Caco-2 (cell line): ENCODE measurements at places on chromosomes 5 and 9. TPM values are rescaled to one million over a fixed set of nuclear protein-coding genes. Genes with fewer than 3 reads are reported as not detected.

Gene POU5F2
- total RNA-seq, result 0.59 and 0.95 TPM in 2 replicates

Gene SLC45A2
- 0.91 and 1.1 TPM in 2 replicates for total RNA-seq

Gene NR3C1
- total RNA-seq, result 15.4 and 17.5 TPM in 2 replicates

Gene HTR1A
- total RNA-seq, result not detected in 2 replicates

Gene WNT8A
- total RNA-seq, result not detected in 2 replicates

Gene IFNK
- not detected in 2 replicates for total RNA-seq

Gene GGTA1
- not detected in 2 replicates for total RNA-seq
